ENCODE measurements at places on chromosomes 13 and 19. TPM values are rescaled to one million over a fixed set of nuclear protein-coding genes. Genes with fewer than 3 reads are reported as not detected.

KRTDAP gene
- not detected for total RNA-seq

GRCh38 chr19:5042556-5042955 lies 73.6 kb downstream of the KDM4B start:
- DNase-seq, result no peak

DNA sequence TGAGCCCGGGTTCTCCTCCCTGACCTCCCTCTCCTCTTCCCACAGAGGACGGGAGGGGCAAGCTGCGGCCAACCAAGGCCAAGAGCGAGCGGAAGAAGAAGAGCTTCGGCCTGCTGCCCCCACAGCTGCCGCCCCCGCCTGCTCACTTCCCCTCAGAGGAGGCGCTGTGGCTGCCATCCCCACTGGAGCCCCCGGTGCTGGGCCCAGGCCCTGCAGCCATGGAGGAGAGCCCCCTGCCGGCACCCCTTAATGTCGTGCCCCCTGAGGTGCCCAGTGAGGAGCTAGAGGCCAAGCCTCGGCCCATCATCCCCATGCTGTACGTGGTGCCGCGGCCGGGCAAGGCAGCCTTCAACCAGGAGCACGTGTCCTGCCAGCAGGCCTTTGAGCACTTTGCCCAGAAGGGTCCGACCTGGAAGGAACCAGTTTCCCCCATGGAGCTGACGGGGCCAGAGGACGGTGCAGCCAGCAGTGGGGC lies 162.2 kb downstream of the KDM4B start:
- no peak for DNase-seq

SIGLEC11 gene
- 4.4 TPM for total RNA-seq

PSG11 gene
- total RNA-seq, result not detected

DNA sequence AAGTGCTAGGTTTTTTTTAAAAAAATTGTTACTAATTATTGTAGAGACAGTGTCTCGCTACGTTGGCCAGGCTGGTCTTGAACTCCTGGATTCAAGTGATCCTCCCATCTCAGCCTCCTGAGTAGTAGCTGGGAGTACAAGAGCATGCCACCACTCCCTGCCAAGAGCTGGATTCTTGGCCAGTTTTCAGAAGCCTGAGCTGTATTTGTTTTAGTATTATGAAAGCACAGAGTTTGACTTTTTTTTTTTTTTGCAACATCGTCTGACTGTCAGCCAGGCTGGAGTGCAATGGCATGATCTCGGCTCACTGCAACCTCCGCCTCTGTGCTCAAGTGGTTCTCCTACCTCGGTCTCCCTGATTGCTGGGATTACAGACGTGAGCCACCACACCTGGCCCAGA lies 7.0 kb downstream of the ARMC6 start:
- DNase-seq, result no peak

NLRP11 gene
- not detected for total RNA-seq

DNA sequence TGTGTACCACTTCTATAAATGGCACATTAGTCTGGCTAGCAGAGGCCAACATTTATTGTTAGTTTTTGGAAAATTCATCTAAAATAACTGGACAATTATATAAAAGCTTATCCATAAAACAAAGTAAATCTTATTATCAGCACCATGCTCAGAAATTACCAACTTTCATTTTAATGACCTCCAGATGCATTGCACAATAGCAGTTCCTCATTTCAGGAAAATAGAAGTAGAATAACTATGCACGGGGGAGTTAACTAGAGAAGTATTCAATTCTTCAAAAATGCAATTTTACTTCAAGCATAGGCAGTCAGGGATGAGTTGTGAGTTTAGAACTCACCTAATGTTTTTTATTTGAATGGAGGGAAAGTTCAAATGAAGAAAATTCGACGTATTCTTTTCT lies 1023.5 kb downstream of the PCDH17 start:
- no peak for DNase-seq

- DNase-seq, result no peak
These were observed 170.0 kb upstream of the SLC10A2 start for GRCh38 chr13:103236213-103236612.
